ENCODE measurements at places on chromosomes 12 and 14.

- no peak for DNase-seq
These were observed 71.7 kb downstream of the IPO8 start for GRCh38 chr12:30624009-30624408.

DNA sequence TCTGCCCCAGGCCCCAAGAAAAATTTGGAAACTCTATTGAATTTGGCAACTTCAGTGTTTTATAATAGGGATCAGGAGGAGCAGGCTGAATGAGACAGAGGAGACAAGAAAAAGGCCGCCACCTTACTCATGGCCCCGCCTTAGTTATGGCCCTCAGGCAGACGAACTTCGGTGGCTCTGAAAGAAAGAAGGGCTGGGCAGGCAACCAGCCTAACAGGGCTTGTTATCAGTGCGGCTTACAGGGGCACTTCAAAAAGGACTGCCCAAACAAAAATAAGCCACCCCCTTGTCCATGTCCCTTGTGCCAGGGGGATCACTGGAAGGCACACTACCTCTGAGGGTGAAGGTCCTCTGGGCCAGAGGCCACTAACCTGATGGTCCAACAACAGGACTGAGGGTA, 146.3 kb upstream of the ATF7IP start:
- no peak for DNase-seq

- DNase-seq, result no peak
These were observed 2.1 kb upstream of the PRR4 start for GRCh38 chr12:10851243-10851858.

GRCh38 chr14:23939607-23940326, 13.8 kb upstream of the DHRS4 start:
- DNase-seq, result no peak

DNA sequence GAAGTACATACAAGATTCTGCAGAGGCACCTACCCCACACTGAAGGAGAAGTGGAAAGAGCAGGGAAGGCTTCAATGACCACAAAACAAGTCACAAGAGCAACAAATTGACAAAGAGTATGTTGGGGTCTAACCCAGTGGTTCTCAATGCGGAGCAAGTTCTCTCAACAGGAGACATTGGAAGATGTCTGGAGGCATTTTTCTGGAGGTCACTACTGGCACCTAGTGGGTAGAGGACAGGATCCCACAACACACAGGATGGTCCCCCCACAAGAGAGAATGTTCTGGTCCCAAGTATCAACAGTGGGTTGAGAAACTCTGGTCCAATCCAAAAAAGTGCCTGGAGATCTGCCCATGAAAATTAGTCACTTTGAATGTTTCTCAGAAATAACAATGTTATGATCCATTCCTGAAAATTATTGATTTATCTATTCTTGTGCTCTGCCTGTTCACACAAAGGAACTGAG, 3.4 kb downstream of the SSH1 start:
- no peak for DNase-seq

DNA sequence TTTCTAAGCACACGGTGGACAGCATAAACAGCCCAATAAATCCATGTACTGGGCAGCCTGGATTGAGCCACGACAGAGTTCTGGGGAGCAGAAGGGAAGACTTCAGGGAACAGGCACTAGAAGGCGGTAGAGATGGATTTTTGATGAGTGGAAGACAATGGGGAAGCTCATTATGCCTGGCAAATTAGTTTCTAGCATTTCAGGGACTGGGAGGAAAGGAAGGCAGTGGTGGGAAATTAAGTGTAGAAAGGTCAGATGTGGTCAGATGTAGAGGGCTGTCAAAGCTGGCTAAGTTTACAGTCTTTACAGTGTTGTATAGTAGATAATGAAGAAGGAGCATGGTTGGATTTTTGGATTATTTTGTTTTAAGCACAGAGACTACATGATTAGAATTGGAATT, 9.2 kb downstream of the EGLN3 start:
- no peak for DNase-seq

- DNase-seq, result peak; percentile 32
These were observed 2.7 kb upstream of the TSPAN31 start for GRCh38 chr12:57741844-57742738.

DNA sequence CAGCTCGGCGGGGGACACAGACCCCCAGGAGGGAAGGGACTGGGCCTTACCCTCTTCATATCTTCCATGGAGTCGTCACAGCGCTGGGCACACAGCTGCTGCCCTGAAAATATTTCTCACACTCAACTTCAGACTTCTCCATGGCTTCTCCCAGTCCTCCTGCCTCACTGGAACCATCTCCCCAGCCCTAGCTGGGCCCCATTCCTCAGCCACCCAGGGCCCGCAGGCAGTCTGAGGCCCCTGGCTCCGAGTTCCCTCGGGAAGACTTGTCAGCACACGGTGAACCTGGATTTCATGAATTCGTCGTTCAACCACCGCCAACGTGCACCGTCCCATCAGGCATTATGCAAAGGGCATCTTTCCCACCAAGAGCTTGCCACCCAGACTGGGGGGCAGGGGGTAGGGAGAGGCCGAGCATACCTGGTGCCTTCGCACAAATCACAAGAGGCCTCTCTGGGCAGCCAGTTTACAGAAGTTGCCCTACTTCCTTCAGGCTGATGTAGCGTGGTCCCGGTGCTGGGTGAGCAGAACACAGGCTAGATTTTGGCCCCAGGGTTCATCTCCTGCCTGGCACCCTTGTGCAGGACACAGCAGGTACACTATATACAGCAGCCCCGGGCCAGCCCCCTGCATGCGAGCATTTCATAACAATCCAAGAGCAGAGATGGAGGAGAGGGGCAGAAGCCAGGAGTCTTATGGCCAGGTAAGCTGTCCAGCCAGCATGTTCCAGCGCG, 44.2 kb downstream of the LTBP2 start:
- no peak for DNase-seq

DNA sequence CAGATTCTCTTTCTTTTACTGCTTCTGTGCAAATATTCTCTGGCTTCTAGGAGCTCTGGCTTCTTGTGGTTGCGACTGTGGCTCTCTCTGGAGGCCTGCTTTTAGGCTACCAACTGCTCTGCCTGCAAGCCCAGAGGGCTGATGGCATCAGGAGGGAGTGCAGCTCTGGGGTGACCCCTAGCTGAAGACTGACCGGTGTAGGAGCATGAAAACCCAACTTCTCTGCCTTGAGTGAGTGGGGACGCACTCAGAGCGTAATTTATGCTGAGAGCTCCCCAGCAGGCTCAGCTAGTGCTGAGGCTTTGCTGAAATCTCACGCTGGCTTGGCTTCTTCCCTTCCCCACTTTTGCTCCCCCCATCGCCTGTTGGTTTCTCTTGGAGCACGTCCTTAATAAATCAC, 29.9 kb upstream of the RBM19 start:
- DNase-seq, result no peak

- DNase-seq, result peak; percentile 58
These were observed 413.7 kb downstream of the PCNX1 start for GRCh38 chr14:71320734-71321573.

DNA sequence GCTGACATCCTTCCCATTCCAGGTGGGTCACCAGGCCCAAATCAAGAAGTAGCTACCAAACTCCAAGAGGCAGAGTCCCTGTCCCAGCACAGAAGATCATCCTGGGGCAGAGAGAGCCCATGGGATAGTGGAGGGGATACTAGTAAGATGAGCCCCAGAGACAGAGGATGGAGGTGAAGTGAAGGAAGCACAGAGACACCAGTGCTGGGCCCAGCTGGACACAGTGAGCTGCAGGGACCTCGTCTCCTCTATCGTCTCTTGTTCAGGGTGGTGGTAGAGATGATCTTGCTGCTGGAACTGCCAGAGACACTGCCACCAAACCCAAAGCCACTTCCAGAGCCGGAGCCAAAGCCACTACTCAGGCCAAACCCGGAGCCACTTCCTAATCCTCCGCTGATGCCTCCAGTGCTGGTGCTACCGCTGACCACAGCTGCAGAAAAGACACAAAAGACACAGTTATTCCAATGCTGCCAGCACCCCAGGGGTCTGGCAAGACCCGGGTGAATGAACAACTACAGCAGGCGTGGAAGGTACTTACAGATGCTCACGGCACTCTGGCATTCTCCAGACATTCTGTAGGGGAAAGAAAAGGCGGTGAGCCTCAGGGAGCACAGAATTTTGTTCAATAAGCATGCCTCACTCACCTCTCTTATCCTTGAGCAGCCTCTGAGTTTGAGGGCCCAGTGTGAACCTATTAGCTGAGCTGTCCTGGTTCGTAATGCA, 6.9 kb downstream of the KRT4 start:
- DNase-seq, result no peak

GRCh38 chr14:104384776-104385071, 194.8 kb upstream of the C14orf180 start:
- DNase-seq, result no peak

DNA sequence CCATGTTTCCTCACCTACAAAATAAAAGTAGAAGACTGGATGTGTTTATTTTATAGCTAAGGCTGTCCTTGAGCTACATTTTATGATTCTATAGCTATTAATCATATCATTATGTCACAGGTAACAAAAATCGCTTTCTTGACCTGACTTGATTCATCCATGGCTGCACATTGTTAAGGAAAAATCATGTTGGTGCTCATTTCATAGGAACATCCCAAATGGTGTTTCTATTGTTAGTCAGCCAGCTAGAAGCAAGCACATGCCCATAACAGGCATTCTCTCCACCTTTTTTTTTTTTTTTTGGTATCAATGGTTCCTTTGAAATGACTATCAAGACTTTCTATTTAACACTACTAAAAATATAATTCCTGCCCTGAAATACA, 45.3 kb upstream of the PTHLH start:
- no peak for DNase-seq

- no peak for DNase-seq
These were observed at the start of gene FBLN5 for GRCh38 chr14:91947475-91948184. Gene FBLN5 (minus strand): TSS chr14:91947694. CDS start chr14:91947229, 465 bp downstream.

DNA sequence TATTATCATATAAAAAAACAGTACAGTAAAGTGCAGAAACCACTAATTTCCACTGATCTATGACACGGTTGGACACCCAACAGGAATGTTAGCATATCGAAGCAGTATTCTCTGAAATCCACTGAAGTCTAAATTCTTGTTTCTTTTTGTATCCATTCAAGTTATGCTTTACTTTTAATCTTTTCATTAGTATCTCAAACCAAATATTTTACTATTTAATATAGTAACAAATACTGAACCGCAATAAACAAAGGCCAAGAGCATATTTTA, 41.1 kb downstream of the ATXN2 start:
- DNase-seq, result no peak

GRCh38 chr12:111396726-111397445, 8.8 kb upstream of the SH2B3 start:
- DNase-seq, result peak; percentile 82

DNA sequence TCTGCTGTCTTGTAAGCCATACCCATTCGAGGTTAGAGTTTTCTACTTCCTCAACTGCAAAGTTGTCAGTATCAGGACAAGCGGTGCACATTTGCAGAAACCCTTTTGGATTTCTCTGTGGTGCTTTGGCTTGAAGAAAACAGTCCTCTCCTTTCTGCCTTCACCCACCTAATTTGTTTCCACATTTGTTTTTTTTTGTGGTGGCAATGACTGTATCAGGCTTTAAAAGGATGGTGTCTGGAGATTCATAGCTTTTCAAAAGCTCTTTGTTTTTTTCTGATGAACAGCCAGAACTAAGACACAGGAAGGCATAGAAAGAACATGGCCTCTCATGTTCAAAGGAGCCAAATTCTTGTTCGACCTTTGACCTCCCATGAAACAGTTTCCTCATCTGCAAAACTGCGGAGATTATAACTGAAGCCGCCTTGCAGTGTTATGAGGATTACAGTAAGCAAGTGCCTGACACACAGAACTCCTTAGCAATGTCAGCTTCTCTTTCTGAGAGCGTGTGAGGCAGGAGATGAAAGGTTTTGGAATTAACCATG, 270.6 kb upstream of the TBX3 start:
- no peak for DNase-seq

DNA sequence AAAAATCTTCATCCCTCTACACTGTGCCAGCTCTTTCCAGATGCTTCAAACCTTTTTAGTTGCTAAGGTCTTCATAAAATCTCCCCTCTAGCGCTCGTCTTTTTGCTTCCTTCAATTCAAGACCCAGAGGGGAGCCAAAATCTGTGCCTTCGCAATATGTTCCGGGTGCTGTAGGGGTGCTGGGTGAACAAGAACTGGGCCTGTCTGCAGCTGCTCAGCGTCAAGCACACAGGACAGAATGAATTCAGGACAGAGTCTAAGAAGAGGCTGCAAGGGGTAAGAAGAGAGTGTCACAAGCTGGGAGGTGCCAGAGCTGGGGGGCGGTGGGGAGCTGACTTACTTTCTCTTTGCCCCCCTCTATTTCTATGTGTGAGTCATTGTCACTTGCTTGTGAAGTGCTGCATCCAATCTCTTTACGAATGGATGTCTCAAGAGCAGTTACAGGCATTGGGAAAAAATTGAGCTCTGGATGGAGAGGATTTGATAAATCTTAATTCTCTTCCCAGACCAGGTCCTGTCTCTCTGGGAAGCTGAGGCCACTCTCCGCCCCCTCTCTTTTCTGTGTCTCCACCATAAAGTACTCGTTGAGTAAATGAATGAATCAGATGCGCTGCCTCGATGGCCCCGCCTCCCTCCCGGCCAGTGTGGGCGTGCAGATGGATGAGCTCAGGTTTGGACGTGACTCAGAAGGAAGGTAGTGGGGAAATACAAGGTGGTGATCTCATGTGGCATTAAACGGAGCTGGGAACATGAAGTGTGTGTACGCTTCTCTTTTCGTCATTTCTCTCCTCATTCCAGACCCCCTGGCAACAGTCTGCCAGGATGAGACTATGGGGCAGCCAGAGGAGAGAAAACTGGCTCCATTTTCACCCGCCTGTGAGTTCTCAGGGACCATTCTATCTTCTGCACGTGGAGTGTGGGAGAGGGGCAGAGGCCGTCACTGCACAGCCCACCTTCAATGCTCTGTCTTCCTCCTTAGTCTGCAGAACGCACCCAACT, 91.3 kb downstream of the TSPAN9 start:
- no peak for DNase-seq

Measured in activated naive CD4-positive, alpha-beta T cell (primary cell).